ENCODE measurements at places on chromosomes 6 and 20.

GRCh38 chr20:25247000-25247517 is 826 bp upstream of the PYGB start:
- DNase-seq = no peak

- no peak for DNase-seq
Observed at GRCh38 chr6:82176616-82177015, 70.9 kb downstream of the IBTK start.

GRCh38 chr6:109060571-109060970 is 34.1 kb downstream of the SESN1 start:
- no peak for DNase-seq

GRCh38 chr6:5174244-5174643 is 86.5 kb downstream of the LYRM4 start:
- DNase-seq = peak; percentile 96

- DNase-seq = no peak
Observed at GRCh38 chr20:24691901-24692351, 222.5 kb downstream of the SYNDIG1 start.

GRCh38 chr6:125114248-125114858 is 39.2 kb upstream of the TPD52L1 start:
- peak; percentile 78 for DNase-seq

- DNase-seq = no peak
Observed at GRCh38 chr6:108942556-108943492, 94.6 kb downstream of the ARMC2 start.

DNA sequence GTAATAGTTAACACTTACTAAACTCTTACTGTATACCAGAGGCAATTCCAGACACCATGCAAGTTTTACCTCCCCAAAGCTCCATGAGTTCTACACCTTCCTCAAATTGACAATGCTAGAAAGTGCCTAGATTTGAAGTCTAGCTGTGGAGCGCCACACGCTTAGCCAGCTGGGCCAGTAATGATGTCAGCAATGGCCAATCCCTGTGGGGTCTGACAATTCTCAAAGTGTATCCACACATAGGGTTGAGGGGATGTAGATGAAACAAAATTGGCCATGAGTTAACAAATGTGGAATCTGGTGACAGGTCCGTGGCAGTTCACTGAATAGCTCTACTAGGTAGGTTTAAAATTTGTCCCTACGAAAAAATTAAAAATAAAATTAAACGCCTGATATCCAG is 1.3 kb downstream of the ZNF343 start:
- no peak for DNase-seq

DNA sequence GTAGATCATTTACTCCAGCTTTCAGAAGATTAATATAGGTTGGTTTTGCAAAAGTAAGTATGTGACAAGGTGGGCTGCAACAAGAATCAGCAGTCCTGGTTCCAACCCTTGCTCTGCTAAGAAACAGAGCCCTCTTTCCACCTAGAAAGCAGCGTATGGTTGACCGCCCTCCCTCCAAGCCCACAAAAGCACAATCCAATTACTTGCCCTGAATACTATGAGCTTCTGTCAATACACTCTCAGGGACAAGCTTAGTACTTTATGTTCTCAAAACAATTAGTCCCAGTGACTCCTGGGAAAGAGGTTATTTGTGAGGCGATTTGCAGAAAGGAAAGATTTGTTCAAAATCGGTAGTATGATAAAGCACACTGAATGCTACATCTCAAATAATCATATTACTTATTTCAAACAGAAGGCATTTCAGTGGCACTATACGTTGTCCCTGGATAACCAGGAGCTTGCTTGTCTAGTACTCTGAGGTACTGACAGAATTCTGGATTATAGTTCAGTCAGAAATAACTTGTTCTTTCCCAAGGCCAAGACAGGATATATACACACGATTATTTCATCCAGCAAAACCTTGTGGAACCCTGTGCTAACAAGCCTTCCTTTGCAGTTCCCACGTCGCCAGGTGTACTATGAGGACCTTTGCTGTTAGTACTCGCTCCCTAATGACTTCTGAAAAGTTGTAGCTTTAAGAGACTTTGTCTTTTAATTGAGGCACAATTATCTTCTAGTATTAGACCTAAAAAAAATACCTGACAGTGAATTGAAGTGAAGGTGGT is 96.9 kb upstream of the ADTRP start:
- no peak for DNase-seq

- no peak for DNase-seq
Observed at GRCh38 chr6:137769797-137770362, 97.2 kb upstream of the TNFAIP3 start.

DNA sequence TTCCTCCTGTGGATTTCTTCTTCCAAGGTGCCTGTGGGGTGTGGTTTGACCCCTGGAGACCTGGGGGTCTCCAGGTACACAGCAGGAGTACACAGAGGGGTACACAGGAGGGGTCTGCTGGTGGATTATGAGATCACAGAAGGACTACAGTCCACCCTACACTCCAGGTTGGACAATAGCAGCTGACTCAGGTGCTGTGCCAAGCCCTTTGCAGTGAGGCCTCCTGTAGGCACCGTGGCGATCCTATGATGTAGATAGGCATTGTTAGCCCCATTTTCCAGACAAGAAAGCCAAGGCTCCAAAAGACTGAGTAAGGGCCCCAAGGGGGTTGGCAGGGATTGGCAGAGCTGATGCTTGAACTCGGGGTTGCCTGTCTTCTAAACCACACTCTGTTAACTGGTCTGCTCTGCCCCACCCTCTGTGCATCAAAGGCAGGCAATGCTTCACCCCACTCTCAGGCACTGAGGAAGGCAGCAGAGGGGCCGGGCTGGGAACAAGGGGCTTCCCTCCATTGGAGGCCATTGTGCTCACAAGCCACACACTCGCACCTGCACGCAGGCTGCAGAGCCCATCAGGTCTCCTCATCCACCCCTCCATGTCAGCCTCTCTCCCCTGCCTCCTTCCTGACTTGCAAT is 77.5 kb upstream of the SIRPA start:
- DNase-seq = no peak

DNA sequence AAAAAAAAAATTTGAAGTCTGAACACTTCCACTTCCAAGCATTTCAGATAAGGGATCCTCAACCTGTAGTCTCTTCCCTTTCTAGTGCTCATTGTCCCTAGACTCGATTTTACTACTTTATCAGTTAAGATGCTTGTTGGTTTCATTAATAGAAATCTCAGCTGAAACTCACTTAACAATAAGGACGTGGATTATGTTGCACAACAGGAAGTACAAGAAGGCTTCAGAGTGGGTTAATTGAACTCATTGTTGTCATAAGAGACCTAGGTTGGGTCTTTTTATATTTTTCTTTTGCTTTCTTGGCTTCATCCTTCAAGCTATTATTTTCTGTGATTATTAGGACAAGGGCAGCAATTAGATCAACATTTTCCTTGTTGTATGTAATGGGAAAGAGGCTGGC is 175.2 kb downstream of the CDKAL1 start:
- no peak for DNase-seq

DNA sequence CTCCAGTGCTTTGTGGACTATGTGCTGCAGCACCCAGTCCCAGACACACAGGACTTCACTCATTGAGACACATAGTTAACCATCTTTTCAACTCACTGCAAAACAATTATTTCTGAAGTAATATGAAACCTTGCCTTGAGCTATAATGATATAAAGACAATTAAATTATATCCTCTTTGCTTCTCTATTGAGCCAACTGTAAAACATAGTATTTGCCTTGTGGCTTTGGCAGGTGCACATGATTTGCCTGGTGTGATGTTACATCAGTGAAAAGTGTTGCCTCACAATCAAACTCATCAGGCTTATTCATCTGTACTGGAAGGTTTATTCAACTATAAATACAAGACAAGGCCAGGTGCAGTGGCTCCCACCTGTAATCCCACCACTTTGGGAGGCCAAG is 80.6 kb downstream of the NCOA7 start:
- peak; percentile 99 for DNase-seq

Data from NCI-H2029 treated with DMSO at 0.1 percent for 48 hours (cell line).